HTR-8/SVneo (cell line): ENCODE measurements at places on chromosomes 4 and X.
A peak's percentile ranks its signal among the peaks of the same experiment; 100 is the strongest.

- no peak for DNase-seq
Measured at GRCh38 chr4:156794863-156795262, 176.7 kb downstream of the PDGFC start.

- DNase-seq = no peak
Measured at GRCh38 chr4:24241511-24241910, 342.8 kb downstream of the DHX15 start.

- no peak for DNase-seq
Measured at GRCh38 chr4:88277711-88278225, 6.6 kb downstream of the PPM1K start.

DNA sequence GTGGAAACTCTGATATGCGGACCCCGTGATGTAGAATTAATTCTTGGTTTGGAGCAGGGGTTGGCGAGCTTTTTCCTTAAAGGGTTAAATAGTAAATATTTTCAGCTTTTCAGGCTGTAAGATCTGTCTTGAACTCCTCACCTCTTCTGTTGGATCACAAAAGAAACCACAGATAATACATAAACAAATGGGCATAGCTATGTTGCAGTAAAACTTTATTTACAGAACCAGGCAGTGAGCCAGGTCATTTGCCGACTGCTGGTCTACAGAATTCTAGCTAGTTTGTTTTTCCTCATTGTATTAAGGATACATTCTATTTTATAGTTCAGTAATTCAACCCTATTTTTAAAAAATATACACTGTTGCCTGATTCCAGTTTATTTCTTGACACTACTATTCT lies 116.6 kb downstream of the PAPSS1 start:
- no peak for DNase-seq

GRCh38 chrX:118143578-118143977 lies 27.0 kb upstream of the KLHL13 start:
- no peak for DNase-seq

DNA sequence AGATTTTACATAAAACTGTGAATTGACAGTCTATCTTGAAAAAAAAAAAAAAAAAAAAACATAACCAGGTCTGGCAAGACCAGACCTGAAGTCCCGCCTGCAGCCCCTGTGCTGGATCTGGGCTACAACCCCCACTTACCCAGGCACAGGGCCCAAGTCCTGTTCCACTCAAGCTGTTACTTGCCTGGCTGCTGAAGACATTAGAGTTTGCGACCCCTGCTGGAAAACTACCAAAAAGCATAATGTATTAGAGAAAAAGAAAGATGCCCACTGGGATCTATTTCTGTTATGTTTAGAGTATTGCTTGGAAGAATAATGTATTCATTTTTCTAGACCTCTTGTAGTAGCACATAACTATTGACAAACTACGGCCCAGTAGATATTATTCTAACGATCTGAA lies 4.7 kb downstream of the HS3ST1 start:
- no peak for DNase-seq

DNA sequence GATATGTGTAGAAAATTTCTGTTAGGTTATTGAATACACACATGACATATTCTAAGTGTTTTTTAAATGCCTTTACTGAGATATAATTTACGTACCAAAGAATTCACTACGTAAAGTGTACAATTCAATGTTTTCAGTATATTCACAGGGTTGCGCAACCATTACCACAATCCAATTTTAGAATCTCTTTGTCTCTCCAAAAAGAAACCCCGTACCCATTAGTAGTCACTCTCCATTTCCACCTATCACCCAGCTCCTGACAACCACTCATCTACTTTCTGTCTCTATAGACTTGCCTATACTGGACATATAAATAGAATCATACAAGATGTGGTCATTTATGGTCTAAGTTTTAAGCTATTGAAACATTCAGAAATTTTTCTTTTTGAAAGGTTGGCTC lies 53.0 kb upstream of the FBXW7 start:
- no peak for DNase-seq

- no peak for DNase-seq
Measured at GRCh38 chrX:6732101-6732500, 197.2 kb upstream of the VCX3A start.

DNA sequence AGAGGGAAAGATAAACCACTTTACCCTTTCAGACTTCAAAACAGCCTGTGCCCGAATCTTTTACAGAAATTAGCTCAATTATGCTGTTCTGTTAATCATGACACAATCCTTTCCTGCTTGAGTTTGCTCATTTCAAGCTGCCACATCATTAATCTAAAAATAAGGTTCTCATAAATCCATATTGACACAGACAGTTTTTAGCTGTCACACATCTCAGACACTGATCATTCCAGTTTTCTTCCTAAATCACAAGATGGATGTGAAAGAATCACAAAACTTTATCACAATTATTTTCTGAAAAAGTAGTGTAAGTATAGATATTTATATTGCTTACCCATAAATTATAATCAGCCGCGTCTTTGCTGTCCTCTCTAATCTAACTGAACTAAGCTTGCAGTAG lies 27.9 kb upstream of the AMELX start:
- DNase-seq = no peak

DNA sequence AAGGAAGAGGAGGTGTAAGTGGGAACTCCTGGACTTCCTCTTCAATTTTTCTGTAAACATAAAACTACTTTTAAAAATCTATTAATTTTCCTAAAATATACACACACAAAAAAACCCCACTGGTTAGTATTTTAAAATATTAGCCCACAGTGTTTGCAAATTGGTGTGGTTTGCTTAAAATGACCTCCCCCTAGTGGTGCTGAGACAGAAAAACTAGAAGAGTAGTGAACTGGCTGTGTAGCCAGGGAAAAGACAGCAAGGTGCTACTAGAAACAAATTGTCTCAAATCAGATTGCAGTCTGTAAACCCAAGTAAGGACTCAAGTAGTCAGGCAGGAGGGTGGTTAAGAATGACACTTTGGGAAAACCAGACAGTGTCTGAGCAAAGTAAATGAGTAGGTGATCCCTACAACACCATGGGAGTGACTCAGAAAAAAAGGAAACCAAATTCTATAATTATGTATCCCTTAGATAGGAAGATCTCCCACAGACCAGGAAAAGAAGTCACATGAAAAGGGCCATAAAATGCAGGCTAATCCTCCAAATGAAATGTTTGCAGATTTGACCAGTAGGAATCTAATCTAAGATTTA lies 26.0 kb downstream of the AMTN start:
- no peak for DNase-seq

- DNase-seq = no peak
Measured at GRCh38 chr4:183499389-183499788, 5.5 kb upstream of the ING2 start.

DNA sequence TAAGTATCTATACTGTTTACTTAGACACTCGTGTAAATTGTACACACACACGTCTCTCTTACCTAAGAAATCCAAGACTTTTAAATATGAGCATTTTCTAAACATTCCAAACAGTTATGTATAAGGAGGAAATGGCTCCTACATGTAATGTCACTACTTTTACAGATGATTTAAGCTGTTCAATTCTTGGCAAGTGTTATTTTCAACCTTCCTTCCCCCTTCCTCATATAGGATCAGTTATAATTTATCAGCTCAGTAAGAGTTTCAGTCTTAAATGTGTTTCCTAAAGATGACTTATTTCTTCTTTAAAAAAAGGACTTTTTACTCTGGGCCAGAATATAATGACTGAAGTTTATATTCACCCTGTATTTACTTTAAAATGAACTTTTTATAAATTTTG lies 601.1 kb downstream of the ANKRD50 start:
- DNase-seq = no peak

DNA sequence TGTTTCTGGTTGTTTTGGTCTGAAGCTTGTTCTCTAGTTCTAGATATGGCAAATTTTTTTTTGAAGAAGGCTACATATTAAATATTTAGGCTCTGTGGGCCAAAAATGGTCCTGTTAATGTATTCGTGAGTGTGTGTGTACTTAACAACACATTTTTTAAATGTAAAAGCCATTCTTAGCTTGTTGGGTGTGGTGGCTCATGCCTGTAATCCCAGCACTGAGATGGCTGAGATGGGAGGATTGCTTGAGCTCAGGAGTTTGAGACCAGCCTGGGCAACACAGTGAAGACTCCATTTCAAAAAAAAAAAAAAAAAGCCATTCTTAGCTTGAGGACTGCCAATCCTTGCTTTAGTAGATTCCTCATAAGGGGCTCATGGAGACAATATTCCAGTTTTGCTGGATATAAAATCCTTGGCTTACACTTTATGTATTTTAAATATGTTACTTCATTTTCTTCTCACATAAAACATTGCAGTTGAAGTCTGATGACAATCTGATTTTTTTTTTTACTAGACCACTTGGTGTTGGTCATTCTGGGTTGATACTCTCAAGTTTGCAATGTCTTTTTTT lies 23.4 kb downstream of the NOCT start:
- no peak for DNase-seq

- no peak for DNase-seq
Measured at GRCh38 chrX:28312965-28313364, 274.3 kb upstream of the IL1RAPL1 start.

- no peak for DNase-seq
Measured at GRCh38 chrX:107684956-107685385, 56.7 kb downstream of the PRPS1 start.

GRCh38 chr4:140724760-140725159 lies 31.4 kb downstream of the TBC1D9 start:
- no peak for DNase-seq

- DNase-seq = no peak
Measured at GRCh38 chr4:108072300-108072699, 82.6 kb downstream of the HADH start.

- no peak for DNase-seq
Measured at GRCh38 chrX:40448793-40449192, 132.0 kb upstream of the ATP6AP2 start.

- DNase-seq = no peak
Measured at GRCh38 chr4:110175634-110176033, 22.8 kb downstream of the ELOVL6 start.

- no peak for DNase-seq
Measured at GRCh38 chr4:17093481-17093880, 195.0 kb upstream of the LDB2 start.

GRCh38 chr4:47122592-47123291 lies 91.4 kb downstream of the GABRB1 start:
- peak; percentile 50 for DNase-seq

DNA sequence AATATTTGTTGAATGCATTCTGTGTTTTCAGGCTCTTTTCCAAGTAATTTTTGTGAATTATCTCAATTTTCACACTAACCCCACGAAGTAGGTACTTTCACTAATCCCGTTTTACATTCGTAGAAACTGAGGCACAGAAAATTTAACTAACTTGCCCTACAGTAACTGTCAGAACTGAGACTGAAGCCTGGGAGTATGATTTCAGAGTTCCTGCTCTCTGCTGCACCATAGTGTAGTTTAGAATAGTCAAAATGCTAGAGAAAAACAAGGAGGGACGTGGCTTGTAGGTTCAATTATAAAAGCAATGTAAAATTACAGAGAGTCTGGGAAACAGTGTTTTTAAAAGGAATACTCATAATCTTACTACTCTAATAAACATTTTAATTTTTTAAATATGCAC lies 2.2 kb downstream of the CLCN3 start:
- DNase-seq = no peak

DNA sequence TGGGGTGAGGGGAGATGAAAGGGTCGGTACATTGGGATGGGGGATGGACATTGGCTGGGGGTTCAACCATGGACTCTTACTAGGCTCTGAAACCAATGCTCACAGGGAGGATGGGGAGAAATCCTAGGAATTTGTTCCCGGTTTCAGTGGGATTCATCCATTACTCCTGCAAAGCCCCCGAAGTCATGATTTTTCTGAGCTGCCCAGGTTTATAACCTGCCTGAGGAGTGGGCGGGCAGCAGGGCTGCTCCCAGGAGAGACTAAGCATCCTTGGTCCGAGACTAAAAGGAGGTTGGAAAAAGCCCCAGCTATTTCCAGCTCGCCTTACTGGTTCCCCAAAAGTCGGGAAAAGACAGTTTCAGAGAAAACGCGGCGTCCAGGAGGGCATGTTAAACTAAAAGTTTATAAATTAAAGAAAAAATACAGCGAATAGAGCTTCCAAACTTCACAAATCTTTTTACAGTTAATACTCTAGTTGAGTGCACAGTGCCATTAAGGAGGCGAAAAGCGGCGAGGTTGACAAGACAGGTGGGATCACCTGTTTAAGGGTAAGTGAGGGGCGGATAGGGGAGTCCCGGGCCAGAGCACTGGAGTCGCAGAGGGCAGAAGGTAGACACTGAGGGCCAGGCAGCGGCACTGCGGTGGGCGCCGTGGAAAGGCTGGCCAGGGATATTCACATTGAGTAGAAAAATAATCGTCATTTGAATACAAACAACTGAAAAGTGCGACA lies 3.7 kb downstream of the NKX3-2 start:
- no peak for DNase-seq

- DNase-seq = no peak
Measured at GRCh38 chr4:26522478-26522877, 32.2 kb upstream of the CCKAR start.

DNA sequence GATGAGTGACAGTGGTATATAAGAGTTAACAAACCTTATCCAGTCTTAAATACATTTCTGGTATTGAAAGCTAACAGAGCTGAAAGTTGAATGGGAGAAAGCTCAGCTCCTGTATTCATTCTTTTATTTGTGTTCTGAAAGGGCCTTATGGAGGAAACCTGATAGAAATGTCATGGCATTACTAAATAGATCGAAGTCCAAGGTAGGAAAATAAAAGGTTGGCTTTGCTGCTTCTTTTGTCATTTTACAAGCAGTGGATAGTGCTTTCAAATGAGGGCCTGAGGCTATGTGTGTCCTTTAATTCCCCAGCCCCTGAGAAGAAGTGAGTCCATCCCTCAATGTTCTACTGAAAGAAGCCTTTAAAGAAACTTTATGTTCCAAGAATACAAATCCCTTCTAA lies 974.3 kb upstream of the INTU start:
- no peak for DNase-seq

DNA sequence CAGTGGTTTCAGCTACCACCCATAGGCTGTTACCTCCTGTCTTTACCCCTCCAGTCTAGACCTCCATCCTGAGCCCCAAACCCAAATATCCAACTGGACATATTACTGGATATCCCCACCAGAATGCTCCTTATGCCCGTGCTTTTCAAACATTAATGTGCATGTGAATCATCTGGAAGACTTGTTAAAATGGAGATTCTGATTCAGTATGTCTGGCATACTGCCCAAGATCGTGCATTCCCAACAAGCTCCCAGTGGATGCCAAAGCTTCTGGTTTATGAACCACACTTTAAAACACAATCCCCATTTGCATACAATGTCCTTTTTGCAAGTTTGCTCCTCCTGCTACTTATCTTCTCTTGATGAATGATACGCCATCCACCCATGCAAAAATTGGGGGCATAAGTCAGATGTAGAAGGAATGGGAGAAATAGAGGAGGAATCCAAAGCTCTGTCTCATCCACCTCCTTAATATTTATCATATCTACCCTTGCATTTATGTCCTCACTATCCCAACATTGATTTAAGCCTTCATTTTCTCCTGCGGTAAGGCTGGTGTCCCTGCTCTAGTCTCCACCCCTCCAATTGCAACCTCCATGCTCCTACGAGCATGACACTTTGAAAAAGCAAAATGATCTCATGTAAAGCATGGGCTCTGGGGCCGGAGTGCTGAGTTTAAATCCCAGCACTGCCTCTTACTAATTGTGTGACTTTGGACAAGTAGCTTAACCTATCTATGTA lies 7.4 kb upstream of the PGRMC1 start:
- no peak for DNase-seq
